NCI-H460 (cell line): ENCODE measurements at places on chromosomes 4 and X. TPM values are rescaled to one million over a fixed set of nuclear protein-coding genes. Genes with fewer than 3 reads are reported as not detected.

Gene MAGEC3
- total RNA-seq, result not detected in 2 replicates

Gene NWD2
- total RNA-seq, result not detected in 2 replicates

Gene STOX2
- total RNA-seq, result 2.2 and 4.4 TPM in 2 replicates

Gene GPRASP3
- total RNA-seq, result 2.3 and 3.2 TPM in 2 replicates

Gene MAP9
- 13.0 and 13.8 TPM in 2 replicates for total RNA-seq
